ENCODE measurements at places on chromosomes 4 and X.

GRCh38 chr4:109735566-109736365, 5.9 kb upstream of the PLA2G12A start:
- DNase-seq, result no peak

DNA sequence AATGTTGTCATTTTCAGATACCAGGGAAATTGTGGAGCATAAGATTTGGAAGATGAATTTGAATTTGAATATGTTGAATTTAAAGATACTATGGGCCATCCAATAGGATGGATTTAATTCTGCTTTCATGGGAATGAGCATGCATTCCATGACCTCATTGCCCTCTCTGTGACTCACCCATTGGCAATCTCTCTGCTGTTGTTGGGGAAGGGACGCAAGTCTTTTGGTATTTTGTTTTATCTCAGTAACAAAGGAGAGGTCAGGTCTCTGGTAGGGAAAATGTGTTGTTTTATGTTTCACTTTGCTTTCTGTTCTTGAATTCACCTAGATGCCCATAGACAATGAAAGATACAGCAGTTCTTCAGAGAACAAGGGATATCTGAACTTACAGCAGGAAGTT, 42.1 kb upstream of the MAGEA4 start:
- DNase-seq, result peak; percentile 38

GRCh38 chr4:141680060-141680459, 43.7 kb downstream of the IL15 start:
- no peak for DNase-seq

GRCh38 chr4:2824836-2825381, 18.7 kb upstream of the ADD1 start:
- DNase-seq, result no peak

- DNase-seq, result no peak
Measured at GRCh38 chr4:3527914-3528876, 4.0 kb downstream of the LRPAP1 start.

GRCh38 chr4:38857354-38858096, 908 bp upstream of the TLR6 start:
- peak; percentile 70 for DNase-seq

DNA sequence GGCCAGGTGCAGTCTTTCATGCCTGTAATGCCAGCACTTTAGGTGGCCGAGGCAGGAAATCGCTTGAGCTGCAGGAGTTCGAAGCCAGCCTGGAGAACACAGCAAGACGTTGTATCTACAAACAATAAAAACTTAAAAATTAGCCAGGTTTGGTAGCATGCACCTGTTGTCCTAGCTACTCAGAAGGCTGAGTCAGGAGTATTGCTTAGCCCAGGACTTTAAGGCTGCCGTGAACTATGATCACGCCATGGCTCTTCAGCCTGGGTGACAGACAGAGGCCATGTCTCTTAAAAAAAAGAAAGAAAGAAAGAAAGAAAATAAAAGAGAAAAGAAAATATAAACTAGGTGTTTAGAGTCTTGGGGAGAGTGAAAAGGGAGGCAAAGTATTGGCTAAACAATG, 96.4 kb upstream of the PDE5A start:
- DNase-seq, result no peak

- DNase-seq, result peak; percentile 90
Measured at GRCh38 chrX:38327007-38327774, at the start of gene RPGR. Gene RPGR, minus strand, starts transcription at chrX:38327509. Its CDS starts 142 bp downstream, at chrX:38327367.

GRCh38 chrX:112863850-112864249, 23.2 kb upstream of the AMOT start:
- DNase-seq, result no peak

- DNase-seq, result no peak
Measured at GRCh38 chr4:12286351-12286750, 857.7 kb upstream of the HS3ST1 start.

Measured in AG08396 (cell line).